ENCODE measurements at places on chromosomes 4 and X.

- DNase-seq: no peak
These were observed 46.0 kb upstream of the MAGED1 start for GRCh38 chrX:51847463-51847862.

GRCh38 chrX:73525928-73526690 is 36.9 kb upstream of the CHIC1 start:
- no peak for DNase-seq

- no peak for DNase-seq
These were observed 897 bp upstream of the FBXL5 start for GRCh38 chr4:15656038-15656470.

GRCh38 chrX:24027086-24027485 is at the start of gene KLHL15:
Gene KLHL15 (minus strand): TSS chrX:24027186. CDS start chrX:24006693, 20,493 bp downstream.
- no peak for DNase-seq

GRCh38 chr4:147396105-147396504 is 84.8 kb upstream of the EDNRA start:
- DNase-seq: no peak

DNA sequence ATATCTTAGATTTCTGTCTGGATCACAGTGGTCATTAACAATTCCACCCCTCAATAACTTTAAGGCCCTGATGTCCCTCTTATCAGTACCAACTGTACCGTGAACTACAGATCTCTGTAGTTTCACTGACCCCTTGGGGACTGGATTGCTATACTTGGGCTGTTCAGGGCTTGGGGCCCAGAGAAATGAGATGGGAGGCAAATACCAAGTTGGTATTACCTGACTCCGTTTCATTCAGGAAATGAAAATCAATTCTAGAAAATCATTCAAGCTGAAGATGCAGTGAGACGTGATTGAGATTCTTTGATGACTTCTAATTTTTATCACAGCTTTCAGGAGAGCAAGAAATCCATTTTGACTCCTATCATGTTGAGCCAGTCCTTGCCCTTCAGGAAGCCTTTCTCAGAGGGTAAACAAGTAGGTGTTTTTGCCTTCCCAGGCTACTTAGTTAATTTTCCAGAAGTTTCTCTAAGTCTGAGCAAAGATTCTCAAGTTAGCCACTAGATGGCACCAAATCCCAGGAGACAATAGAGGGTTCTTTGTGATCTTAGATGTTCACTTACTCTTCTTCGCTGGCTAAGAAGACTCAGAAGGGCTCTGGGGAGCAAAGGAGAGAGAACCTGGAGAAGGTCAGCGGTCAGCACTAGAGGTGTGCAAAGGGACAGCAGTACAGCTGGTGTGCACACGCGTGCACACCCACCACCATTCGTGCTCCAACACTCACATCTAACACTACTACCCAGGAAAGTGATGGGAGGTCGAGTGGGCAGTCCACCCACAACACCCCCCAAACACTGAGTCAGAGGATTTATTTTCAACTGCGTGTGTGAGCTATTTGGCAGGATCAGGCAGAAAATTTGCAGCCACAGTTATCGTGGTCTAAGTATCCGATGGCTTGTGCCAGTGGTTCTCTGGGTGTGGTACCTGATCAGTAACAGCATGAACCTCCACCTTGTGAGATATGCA is 7.4 kb downstream of the HNRNPH2 start:
- DNase-seq: peak; percentile 31

GRCh38 chr4:151324124-151324751 is 1.2 kb downstream of the SH3D19 start:
- DNase-seq: no peak

DNA sequence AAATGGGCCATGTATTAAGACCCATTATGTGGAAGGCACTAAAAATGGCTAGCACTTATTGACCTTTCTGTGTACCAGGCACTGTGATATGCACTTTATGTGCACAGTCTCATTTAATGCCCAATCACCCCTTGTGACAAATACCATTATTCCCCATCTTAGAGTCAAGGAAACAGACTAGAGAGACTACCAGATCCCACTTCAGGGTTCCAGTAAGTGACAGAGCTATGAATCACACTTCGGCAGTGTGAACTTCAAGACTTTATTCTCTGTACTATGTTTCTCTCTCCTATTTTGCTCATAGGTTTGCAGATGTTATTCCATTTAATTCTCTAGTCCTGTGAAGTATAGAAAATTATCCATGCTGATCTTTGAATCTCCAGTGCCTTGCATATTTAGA is 107.0 kb downstream of the NFKB1 start:
- DNase-seq: no peak

DNA sequence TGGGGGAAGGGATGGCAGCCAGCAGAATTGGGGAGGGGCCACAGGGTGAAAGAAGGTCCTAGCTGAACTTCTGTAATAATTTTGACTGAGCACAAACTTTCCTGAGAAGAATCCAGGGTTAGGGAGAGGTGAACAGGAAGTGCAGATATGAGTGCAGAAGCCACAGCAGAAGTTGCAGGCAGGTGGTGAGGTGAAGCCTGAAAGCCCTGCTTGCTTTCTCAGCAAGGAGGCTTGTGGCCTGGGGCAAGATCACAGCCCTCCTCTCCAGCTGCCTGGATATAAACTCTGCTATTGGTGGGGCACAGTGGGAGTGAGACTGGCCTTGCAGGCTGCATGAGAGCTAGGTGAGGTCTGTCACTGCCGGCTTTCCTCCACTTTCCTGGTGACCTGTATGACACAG is 44.1 kb upstream of the UPRT start:
- DNase-seq: no peak
